ENCODE measurements at places on chromosomes 2 and 18.

- DNase-seq = no peak
Measured at GRCh38 chr2:233915128-233915527, 2.0 kb upstream of the TRPM8 start.

DNA sequence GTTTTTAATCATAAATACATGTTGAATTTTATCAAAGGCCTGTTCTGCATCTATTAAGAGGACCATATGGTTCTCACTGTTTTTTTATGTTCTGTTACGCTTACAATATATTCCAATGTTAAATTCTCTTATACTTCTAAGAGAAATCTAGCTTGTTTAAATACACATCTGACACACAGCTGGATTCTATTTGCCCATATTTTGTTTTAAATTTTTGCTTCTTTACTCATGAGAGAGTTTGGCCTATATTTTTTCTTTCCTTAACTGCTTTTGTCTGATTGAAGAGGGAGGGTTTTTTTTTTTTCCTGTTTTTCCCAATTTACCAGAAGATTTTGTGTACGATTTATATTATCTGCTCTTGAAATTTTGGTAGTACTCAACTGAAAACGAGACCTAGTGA is 34.9 kb downstream of the RNF144A start:
- no peak for DNase-seq

- DNase-seq = no peak
Measured at GRCh38 chr2:112239862-112240261, 15.0 kb downstream of the ZC3H8 start.

GRCh38 chr2:213238753-213239495 is 45.3 kb upstream of the SPAG16 start:
- DNase-seq = peak; percentile 95

GRCh38 chr2:36197181-36197971 is 158.2 kb upstream of the CRIM1 start:
- DNase-seq = no peak

GRCh38 chr2:161036926-161037325 is 123.3 kb upstream of the TANK start:
- no peak for DNase-seq

DNA sequence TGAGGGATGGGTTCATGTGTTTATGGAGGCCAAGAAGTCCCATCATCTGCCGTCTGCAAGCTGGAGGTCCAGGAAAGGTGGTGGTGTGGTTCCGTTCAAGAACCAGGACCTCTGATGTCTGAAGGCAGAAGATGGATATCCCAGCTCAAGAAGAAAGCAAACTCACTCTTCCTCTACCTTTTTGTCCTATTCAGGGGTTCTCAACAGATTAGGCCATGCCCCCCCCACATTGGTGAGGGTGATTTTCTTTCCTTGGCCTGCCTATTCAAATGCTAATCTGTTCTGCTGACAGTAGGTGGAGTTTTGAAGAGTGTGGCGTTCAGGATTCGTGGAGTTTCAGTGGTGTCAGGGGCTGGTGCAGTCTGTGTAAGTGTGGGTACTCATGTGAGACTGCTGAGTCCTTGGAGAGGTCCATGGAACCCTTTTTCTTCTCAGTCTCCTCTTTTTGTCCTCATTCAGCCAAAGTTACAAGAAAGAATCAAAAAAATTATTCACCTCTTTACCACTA is 5.9 kb downstream of the MSL3B start:
- DNase-seq = no peak

DNA sequence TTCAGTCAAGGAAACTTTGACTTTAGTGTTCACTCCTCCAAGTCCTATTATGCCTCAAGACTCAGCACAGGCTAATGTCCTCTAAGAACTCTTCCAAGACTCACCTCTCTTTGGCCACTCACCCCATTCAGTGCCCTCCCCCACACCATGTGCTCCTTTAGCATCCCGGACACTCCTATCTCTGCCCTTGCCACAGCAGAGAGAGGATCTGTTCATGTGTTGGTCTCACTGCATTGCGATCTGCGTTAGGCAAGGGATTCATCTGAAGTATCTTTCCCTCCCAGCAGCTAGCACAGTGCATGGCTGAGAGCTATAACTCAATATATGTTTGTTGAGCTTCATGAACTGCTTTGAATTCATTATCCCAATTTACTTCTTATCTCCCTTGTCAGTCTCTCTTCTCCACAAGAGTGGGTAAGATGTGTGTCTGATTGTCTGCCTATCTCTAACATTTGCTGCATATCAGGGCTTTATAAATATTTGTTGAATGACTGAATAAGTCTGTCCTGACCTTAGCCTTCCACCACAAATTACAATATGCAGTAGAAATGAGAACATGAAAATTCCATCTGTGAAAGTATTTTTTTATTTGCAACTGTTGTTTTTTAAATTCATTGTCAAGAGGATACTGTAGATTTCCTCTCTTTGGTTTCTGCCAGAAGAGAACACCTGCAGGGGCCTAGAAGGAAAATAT is 179.9 kb upstream of the NCKAP5 start:
- peak; percentile 75 for DNase-seq

GRCh38 chr2:80548469-80548868 is 243.9 kb upstream of the LRRTM1 start:
- DNase-seq = no peak

- no peak for DNase-seq
Measured at GRCh38 chr18:67726882-67727281, 210.4 kb upstream of the DSEL start.

GRCh38 chr2:45173513-45173912 is 164.3 kb upstream of the SIX2 start:
- DNase-seq = peak; percentile 92

- no peak for DNase-seq
Measured at GRCh38 chr2:238985041-238985729, 137.3 kb downstream of the TWIST2 start.

- no peak for DNase-seq
Measured at GRCh38 chr2:223601018-223601417, 1.1 kb downstream of the SCG2 start.

- DNase-seq = no peak
Measured at GRCh38 chr18:62354151-62354550, 29.0 kb downstream of the TNFRSF11A start.

GRCh38 chr2:205712508-205712907 is 30.2 kb downstream of the NRP2 start:
- DNase-seq = peak; percentile 89

DNA sequence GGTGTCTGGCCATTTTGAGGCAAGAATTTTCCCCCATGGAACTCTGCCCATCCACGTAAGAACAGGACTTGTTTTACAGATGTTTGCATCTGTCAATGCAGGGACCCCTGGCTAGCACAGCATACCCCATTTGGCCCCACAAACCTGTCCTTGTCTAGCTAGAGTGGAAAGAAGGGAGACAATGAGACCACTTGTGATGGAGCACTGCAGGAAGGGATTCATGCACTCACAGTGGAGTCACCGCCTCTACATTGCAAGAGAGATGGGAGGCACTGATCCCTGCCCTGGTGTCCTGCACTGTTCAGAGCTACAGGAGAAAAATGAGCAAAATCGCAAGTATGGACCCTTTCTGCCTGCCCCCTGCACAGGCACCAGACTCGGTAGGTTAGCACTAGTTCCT is 32.5 kb downstream of the NPAS2 start:
- DNase-seq = no peak

- DNase-seq = peak; percentile 20
Measured at GRCh38 chr2:162153608-162154224, 1.7 kb upstream of the GCG start.

GRCh38 chr2:241836292-241836691 is 22.4 kb downstream of the PDCD1 start:
- DNase-seq = no peak

DNA sequence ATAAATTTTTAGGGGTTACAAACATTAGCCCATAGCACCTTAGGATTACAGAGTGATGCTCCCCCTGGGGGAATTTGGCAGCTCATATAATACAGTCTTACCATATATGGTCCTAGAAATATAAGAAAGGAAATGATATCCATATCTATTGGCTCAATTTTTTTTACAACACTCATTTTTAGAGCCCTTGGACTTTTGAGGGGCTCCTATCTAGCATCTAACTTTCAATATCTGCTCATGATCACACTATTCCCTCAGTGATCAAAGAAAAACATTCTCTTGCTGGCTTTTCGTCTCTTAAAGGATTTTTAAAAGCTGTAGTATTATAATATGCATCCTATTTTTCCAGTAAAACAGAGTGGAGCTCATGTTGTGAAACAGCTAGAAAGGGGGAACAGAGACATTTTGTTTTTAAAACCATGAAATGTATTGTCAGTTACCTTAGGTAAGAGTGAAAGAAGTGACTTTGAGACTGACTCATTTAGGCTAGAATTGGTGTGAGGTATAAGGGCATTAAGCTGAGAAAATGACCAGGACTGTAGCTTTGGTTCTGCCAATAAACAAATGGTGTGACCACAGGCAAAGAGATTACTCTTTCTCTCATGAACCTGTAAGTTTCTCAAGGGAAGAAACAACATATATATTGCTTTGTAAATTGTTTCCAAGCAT is 65.8 kb downstream of the ALPK2 start:
- DNase-seq = no peak

DNA sequence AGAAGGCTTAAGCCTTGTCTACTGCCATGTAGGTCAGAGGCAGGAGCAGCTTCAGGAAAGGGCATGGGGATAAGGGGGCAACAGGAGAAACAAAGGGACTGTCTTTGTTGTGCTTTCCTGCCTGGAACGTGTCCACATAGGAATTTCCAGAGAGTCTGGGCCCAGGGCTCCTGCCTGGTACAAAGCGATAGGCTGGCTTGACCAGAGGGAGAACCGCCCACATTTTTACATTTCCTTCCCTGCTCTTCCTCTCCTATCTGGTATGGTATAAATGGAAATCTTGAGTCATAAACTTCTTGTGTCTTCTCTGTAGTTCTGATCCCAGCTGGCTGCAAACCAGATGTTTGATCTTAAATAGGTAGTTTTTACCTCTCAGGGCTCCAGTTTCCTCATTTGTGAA is 414.8 kb downstream of the HRH4 start:
- DNase-seq = no peak

DNA sequence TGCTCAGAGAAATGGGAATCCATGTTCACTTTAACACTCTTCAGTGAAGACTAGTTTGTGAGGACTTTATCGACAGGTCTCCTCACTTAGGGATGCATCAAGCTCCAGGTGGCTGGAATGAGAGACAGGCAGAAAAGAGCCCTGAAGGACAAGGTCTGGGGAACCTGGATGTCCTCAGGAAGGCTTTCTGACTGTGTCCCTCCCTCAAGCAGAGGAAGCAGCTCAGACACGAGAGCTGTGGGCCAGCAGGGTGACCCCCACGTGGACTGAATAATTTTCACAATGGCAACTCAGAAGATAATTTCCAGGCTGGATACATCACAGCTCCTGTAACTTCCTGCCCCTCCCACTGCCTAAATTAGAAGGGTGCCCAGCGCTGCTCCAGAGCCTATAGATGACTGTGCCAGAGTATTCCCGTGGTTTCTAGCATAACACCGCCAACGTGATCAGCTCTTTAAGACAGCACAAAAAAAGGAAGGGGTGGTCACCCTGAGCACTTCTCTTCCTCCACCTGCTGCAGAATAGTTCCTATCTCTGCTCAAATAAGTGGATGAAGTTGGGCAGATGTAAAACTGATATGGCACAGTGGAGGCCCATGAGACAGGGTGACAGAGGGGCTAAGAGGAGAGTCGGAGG is 25.7 kb upstream of the NCK2 start:
- no peak for DNase-seq

- DNase-seq = peak; percentile 84
Measured at GRCh38 chr2:181354626-181355025, 102.6 kb upstream of the ITGA4 start.

DNA sequence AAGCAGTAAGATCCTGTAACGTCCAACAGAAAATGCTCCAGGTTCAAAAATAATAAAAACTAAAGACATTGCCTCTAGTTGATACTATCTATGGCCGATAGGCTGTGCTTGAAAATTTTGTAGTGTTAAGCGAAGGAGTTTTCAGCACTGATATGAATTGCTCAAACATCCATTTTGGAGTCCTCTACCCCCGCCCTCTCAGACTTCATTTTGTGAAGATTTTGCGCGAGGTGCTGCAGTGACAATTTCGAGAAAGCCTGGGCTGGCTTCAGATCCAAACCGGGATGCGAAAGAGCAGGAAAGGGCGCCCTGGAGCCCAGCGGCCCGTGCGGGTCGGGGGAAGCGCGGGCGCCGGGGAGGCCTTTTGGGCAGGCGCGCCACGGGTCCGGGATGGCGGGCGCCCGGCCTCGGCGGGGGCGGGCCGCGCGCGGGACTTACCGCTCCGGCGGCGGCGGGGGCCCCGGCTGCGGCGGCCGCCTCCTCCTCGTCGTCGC is 1.8 kb downstream of the SP3 start:
- peak; percentile 68 for DNase-seq

DNA sequence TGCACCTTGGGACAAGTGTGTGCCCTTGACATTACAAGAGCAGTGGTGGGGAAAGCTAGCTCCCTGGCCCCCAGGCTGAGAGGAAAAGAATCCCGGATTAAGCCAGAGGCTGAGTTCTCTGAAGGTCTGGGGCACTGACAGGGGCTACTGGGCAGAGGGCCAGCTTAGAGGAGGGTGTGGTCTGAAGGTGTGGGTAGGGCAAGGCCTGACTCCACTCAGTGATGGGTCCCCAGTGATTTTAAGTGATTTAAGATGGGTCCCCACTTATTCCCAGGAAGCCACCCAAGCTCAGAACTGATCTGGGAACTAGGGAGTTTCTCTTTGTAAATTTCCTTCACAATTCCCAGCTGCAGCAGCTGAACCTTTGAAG is 8.8 kb downstream of the TMEM37 start:
- DNase-seq = no peak

GRCh38 chr2:46024146-46024779 is 272.9 kb upstream of the EPAS1 start:
- DNase-seq = no peak

DNA sequence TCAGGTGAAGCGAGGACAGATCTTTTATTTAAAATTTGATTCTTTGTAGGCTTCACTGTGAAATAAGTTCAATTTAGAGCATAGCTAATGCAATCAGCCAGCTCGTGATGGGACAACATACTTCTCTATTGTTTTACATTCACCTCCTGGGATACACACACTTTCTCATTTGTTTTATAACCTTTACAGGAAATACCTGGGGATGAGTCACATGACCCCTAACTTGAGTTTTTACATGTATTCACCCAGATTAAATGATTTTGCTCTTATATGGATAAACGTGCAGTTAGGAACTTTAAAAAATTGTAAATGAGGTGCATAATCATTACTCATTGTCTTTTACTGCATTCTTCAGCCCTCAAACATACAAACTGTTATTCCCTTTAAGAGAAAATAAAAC is 152.1 kb downstream of the NEDD4L start:
- DNase-seq = peak; percentile 41

GRCh38 chr2:95158441-95158840 is 1.2 kb downstream of the ZNF514 start:
- DNase-seq = no peak
